Heart left ventricle (tissue), 16 donors: ENCODE measurements at places on chromosomes 7 and 10. TPM values are rescaled to one million over a fixed set of nuclear protein-coding genes. Genes with fewer than 3 reads are reported as not detected.

DNA sequence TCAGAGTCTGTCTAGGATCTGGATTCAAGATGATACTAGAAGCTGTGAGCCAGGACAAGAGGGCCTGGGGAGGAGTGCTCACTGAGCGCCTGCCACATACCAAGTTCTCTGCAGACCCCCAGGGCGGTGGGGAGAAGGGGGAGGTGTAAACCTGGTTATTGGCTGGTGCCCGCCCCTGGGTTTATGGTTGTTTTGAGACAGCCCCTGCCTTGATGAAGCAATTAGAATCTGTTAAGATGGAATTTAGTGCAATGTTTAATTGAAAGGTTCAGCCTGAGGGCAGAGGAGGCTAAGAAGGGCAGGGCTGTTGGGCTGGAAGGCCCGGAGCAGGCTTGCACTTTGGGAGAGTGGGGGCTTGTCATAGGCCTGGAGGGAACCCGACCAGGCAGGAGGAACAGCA, 42.7 kb downstream of the PRF1 start:
- H3K4me1 ChIP-seq: peaks cover 37% of the 10 kb centered on the region
- DNase-seq: no peak
- H3K4me3 ChIP-seq: no peak overlapping the region
- H3K27ac ChIP-seq: peak overlapping the region; percentile 72
- no peaks in the 10 kb centered on the region for H3K36me3 ChIP-seq

DNA sequence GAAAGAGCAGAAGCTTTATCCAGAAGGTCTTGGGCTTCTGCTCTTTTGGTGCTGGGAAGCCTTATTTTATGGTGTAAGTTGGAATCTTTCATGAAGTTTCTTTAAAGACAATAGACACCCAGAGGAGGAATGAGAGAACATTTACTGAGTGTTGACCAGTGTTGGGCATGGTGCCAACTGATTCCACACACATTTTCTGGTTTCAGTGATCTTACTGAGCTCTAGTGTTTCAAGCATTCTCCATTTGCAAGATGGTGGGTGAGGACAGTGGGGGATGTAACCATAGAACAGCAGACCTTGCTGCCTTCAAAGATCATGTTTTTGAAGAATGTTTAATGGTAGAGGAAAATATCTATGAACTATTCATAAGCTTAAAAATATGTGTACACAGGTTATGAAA, 114.6 kb downstream of the LRMDA start:
- no peak overlapping the region for H3K27ac ChIP-seq
- no peaks in the 10 kb centered on the region for H3K36me3 ChIP-seq
- peaks cover 3% of the 10 kb centered on the region for H3K4me1 ChIP-seq
- DNase-seq: no peak
- no peaks in the 10 kb centered on the region for H3K27me3 ChIP-seq

- H3K27ac ChIP-seq: no peak overlapping the region
- H3K4me3 ChIP-seq: no peak overlapping the region
- no peak for DNase-seq
- H3K36me3 ChIP-seq: no peaks in the 10 kb centered on the region
- no peaks in the 10 kb centered on the region for H3K4me1 ChIP-seq
Measured at GRCh38 chr10:14705548-14706230, 69.0 kb downstream of the FAM107B start.

GRCh38 chr10:12925845-12926244, 75.7 kb downstream of the CCDC3 start:
- H3K27ac ChIP-seq: no peak overlapping the region
- H3K4me3 ChIP-seq: no peak overlapping the region
- H3K4me1 ChIP-seq: no peaks in the 10 kb centered on the region
- no peaks in the 10 kb centered on the region for H3K36me3 ChIP-seq
- H3K27me3 ChIP-seq: no peaks in the 10 kb centered on the region
- DNase-seq: no peak

DNA sequence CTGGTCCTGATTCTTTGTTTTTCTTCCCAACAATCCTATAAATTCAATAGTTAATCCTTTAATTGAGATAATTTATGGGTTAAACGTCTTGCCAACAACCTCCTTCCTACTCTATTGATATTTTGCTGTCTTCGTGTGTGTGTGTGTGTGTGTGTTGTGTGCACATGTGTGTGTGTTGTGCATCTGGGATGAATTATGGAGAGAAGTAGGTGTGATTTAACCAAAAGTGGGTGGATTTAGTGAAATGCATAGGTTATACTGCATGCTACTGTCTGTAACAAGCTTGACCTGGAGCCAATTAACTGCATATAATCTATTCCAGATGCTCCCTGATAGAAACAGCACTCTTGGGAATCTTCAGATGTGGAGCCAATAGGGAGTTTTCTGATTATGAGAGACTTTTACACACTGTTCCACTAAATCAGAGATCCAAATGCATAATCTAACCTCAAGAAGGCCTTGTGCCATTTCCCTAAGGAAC, 61.2 kb downstream of the SEMA3D start:
- DNase-seq: no peak
- no peak overlapping the region for H3K27ac ChIP-seq
- no peaks in the 10 kb centered on the region for H3K36me3 ChIP-seq
- H3K4me1 ChIP-seq: no peaks in the 10 kb centered on the region

DNA sequence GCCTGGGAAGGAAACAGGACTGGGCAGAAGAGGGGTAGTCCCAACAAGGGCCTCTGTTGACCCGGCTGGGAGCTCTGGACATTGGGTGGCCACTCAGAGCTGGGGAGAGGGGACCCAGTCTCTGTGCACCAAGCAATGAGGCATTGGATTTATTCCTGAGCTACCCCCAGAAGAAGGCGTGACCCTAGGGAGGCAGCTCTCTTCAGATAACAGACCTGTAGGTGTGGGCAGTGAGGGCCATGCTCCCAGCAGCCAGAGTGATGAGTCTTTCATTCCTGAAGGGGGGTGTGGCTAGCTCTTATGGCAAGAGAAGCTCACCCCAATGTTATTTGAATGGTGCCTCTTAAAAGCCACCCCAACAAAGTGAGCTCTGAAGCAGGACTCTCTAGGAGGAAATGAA, 20.4 kb downstream of the TEX36 start:
- no peaks in the 10 kb centered on the region for H3K4me1 ChIP-seq
- DNase-seq: no peak
- H3K36me3 ChIP-seq: no peaks in the 10 kb centered on the region
- no peaks in the 10 kb centered on the region for H3K27me3 ChIP-seq

- H3K4me3 ChIP-seq: no peak overlapping the region
- H3K27ac ChIP-seq: no peak overlapping the region
- no peaks in the 10 kb centered on the region for H3K27me3 ChIP-seq
- DNase-seq: peak; percentile 71
Measured at GRCh38 chr7:786472-787255, 45.6 kb upstream of the SUN1 start.

GRCh38 chr10:61899069-61899531, 2.4 kb upstream of the ARID5B start:
- DNase-seq: no peak
- H3K27ac ChIP-seq: peak overlapping the region; percentile 99
- H3K4me1 ChIP-seq: no peaks in the 10 kb centered on the region
- H3K4me3 ChIP-seq: peak overlapping the region; percentile 80
- no peaks in the 10 kb centered on the region for H3K36me3 ChIP-seq
- no peaks in the 10 kb centered on the region for H3K27me3 ChIP-seq

DNA sequence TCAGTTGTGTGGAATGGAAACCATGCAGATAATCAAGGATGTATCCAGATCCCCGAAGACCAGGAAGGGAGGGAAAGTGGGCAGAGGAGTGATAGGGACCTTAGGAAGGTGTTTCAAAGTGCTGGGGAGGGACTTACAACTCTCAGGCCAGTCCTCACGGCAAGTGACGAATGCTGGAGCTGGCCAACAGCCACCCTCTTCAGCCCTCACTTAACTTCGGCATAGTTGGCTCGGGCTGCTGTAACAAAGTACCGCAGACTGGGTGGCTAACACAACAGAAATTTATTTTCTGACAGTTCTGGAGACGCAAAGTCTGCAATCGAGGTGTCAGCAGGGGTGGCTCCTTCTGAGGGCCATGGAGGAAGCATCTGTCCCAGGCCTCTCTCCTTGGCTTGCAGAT, 265.9 kb upstream of the YAE1 start:
- no peak for DNase-seq
- no peaks in the 10 kb centered on the region for H3K27me3 ChIP-seq
- H3K27ac ChIP-seq: no peak overlapping the region
- H3K4me1 ChIP-seq: no peaks in the 10 kb centered on the region
- no peak overlapping the region for H3K4me3 ChIP-seq
- no peaks in the 10 kb centered on the region for H3K36me3 ChIP-seq

DNA sequence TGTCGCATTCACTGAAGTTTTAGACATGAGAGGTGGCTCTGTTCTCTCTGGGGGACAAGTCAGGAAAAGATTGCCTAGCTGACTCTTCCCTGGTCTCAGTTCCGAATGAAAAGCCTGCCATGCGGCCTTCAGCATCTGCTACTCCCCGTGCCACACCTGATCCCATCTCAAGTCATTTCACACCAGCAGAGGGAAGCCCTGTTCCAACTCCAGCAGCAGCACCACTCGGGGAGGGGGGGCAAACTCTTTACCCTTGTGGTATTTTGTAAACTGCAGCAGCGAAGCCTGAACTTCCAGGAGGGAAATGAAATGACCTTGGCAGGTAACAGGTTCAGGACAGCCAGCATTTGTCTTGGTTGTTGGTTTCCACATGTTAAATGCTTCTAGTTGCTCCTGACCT, 13.8 kb downstream of the LRRC4 start:
- no peak overlapping the region for H3K4me3 ChIP-seq
- DNase-seq: no peak

- no peaks in the 10 kb centered on the region for H3K4me1 ChIP-seq
- peak overlapping the region; percentile 28 for H3K27ac ChIP-seq
- no peak overlapping the region for H3K4me3 ChIP-seq
- no peaks in the 10 kb centered on the region for H3K36me3 ChIP-seq
- H3K27me3 ChIP-seq: no peaks in the 10 kb centered on the region
- no peak for DNase-seq
Measured at GRCh38 chr10:77400033-77400432, 237.6 kb downstream of the KCNMA1 start.

DNA sequence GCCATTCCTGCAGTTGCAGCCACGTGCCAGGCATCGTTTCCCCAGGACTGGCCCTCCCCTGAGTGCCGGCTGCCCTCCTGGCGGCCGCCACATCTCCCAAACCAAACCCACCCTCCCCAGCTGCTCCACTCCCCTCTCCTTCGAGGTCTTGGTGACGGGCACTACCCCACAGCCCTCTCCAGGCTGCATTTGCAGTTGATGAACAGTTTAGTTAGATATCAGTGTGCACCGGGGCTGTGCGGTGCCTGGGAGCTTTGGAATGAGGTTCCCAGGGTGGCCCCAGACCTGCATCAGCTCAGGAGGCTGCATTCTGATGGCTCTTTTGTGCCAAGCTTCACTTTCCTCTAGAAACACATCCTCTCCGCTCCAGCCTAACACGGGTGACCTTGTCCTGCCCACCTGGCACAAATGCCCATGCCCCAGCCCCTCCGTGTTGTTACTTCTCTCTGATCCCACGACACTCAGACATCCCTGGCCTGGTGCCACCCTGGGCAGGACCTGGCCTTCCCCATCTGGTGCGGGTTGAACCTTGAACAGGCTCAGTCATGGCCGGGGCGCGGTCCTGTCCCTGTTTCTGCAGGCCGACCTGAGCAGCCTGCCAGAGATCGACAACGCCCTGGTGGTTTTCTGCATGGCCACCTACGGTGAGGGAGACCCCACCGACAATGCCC, 14.5 kb downstream of the TMEM120A start:
- H3K4me3 ChIP-seq: no peak overlapping the region
- H3K36me3 ChIP-seq: peaks cover 59% of the 10 kb centered on the region
- peaks cover 15% of the 10 kb centered on the region for H3K4me1 ChIP-seq
- H3K27me3 ChIP-seq: no peaks in the 10 kb centered on the region
- peak overlapping the region; percentile 6 for H3K27ac ChIP-seq

GRCh38 chr7:140364819-140365218, 33.5 kb downstream of the SLC37A3 start:
- H3K27ac ChIP-seq: no peak overlapping the region
- peaks cover 4% of the 10 kb centered on the region for H3K4me1 ChIP-seq
- DNase-seq: no peak
- no peaks in the 10 kb centered on the region for H3K27me3 ChIP-seq

DNA sequence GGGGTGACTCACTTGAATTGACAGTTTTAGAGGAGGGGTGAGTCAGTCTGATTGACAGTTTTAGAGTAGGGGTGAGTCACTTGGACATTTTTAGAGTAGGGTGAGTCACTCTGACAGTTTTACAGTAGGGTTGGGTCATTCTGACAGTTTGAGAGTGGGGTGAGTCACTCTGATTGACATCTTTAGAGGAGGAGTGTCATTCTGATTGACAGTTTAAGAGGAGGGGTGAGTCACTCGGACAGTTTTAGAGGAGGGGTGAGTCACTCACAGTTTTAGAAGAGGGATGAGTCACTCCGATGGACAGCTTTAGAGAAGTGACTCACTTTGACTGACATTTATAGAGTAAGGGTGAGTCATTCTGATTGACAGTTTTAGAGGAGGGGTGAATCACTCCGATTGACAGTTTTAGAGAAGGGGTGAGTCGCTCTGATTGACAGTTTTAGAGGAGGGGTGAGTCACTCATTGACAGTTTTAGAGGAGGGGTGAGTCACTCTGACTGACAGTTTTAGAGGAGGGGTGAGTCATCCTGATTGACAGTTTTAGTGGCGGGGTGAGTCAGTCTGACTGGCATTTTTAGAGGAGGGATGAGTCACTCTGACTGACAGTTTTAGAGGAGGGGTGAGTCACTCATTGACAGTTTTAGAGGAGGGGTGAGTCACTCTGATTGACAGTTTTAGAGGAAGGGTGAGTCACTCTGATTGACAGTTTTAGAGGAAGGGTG, 595.9 kb downstream of the DNAJB6 start:
- H3K4me3 ChIP-seq: no peak overlapping the region
- H3K4me1 ChIP-seq: no peaks in the 10 kb centered on the region
- no peak overlapping the region for H3K27ac ChIP-seq
- no peak for DNase-seq
- no peaks in the 10 kb centered on the region for H3K36me3 ChIP-seq

GRCh38 chr10:84026821-84027257, 112.5 kb upstream of the GHITM start:
- DNase-seq: no peak
- no peak overlapping the region for H3K4me3 ChIP-seq
- no peaks in the 10 kb centered on the region for H3K4me1 ChIP-seq
- no peak overlapping the region for H3K27ac ChIP-seq
- no peaks in the 10 kb centered on the region for H3K36me3 ChIP-seq

- H3K4me1 ChIP-seq: no peaks in the 10 kb centered on the region
- H3K4me3 ChIP-seq: no peak within 1 kb of the TSS
- H3K27me3 ChIP-seq: no peaks in the 10 kb centered on the region
- no peaks in the 10 kb centered on the region for H3K36me3 ChIP-seq
Measured at GRCh38 chr10:17951868-17952371, at the start of gene SLC39A12. Gene SLC39A12 (plus strand): TSS chr10:17951918. CDS start chr10:17953277, 1,359 bp downstream.

GRCh38 chr10:11176746-11177145, 159.1 kb downstream of the CELF2 start:
- DNase-seq: no peak
- H3K4me1 ChIP-seq: peaks cover 74% of the 10 kb centered on the region

Gene HOXA9
- total RNA-seq: not detected

Gene MTERF1
- 8.8 TPM for total RNA-seq

Gene EBF3
- total RNA-seq: 8.8 TPM

Gene ZNF316
- 22.9 TPM for total RNA-seq

Gene TAC1
- not detected for total RNA-seq

Gene CRHR2
- total RNA-seq: 0.45 TPM

Gene TRPV5
- total RNA-seq: not detected

Gene CFTR
- total RNA-seq: 0.25 TPM

Gene TMEM178B
- total RNA-seq: 43.6 TPM

Gene GRB10
- total RNA-seq: 23.9 TPM
